ENCODE measurements at places on chromosomes 2 and 18.

DNA sequence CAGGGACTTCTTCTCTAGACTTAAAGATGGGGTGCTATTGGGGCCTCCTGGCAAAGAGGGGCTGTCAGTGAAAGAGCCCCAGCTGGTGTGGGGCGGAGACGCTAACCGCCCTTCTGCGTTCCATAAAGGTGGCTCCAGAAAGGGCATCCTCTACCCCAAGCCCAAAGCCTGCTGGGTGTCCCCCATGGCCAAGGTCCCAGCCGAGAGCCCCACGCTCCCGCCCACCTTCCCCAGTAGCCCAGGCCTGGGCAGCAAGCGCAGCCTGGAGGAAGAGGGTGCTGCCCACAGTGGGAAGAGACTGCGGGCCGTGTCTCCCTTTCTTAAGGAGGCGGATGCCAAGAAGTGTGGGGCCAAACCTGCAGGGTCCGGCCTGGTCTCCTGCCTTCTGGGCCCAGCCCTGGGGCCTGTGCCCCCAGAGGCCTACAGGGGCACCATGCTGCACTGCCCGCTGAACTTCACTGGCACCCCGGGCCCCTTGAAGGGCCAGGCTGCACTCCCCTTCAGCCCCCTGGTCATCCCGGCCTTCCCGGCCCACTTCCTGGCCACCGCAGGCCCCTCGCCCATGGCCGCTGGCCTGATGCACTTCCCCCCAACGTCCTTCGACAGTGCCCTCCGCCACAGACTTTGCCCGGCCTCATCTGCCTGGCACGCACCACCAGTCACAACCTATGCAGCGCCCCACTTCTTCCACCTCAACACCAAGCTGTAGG is 15.2 kb downstream of the ARID5A start:
- DNase-seq: no peak

GRCh38 chr2:172864182-172864581 is 128.5 kb downstream of the RAPGEF4 start:
- DNase-seq: peak; percentile 54

- no peak for DNase-seq
Measured at GRCh38 chr18:10739152-10739551, 213.3 kb downstream of the NAPG start.

GRCh38 chr2:236171181-236171679 is 3.0 kb upstream of the GBX2 start:
- peak; percentile 17 for DNase-seq

GRCh38 chr2:155846259-155846658 is 486.3 kb downstream of the NR4A2 start:
- no peak for DNase-seq

DNA sequence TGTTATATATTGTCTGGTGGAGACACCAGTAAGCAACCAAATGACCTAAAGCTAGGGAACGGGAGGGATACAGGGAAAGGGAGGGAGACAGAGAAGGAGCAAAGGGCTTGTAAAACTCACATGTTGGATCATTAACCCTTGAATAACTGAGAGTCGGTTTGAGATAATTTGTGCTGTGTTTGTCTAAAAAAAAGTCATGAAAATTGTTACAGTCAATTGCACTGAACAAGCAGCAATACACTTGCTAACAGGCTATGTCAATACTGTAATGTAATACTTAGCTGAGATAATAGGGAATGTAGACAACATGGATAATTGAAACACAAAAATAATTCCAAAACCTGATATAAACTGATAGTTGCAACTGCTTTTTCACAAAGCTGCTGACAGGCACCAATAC is 71.3 kb upstream of the ZNF521 start:
- DNase-seq: no peak

- no peak for DNase-seq
Measured at GRCh38 chr2:210895132-210895531, 338.7 kb downstream of the CPS1 start.

- DNase-seq: no peak
Measured at GRCh38 chr2:202574541-202574940, 60.2 kb upstream of the FAM117B start.

GRCh38 chr2:86048888-86049287 is 56.8 kb downstream of the POLR1A start:
- no peak for DNase-seq

GRCh38 chr2:239946562-239946863 is 78.6 kb downstream of the NDUFA10 start:
- DNase-seq: no peak

DNA sequence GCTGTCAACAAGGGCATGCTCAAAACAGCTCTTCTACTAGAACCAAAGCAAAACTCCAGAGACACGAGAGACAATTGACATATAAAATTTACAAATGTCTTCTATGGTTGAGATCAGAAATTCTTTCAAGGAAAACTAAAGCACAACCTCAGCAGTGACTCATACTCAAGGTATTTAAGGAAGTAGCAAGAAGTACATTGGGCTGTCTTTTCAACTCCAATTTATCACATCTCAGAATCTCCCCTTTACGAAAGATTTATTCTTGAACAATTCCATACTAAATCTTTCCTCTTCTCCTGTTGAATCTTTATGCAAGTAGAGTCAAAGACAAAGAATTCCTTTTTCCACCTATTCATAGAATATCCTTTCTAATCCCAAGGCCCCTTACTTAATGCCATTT is 324.0 kb downstream of the IRS1 start:
- peak; percentile 84 for DNase-seq

- no peak for DNase-seq
Measured at GRCh38 chr18:1053331-1054315, 149.0 kb downstream of the ADCYAP1 start.

DNA sequence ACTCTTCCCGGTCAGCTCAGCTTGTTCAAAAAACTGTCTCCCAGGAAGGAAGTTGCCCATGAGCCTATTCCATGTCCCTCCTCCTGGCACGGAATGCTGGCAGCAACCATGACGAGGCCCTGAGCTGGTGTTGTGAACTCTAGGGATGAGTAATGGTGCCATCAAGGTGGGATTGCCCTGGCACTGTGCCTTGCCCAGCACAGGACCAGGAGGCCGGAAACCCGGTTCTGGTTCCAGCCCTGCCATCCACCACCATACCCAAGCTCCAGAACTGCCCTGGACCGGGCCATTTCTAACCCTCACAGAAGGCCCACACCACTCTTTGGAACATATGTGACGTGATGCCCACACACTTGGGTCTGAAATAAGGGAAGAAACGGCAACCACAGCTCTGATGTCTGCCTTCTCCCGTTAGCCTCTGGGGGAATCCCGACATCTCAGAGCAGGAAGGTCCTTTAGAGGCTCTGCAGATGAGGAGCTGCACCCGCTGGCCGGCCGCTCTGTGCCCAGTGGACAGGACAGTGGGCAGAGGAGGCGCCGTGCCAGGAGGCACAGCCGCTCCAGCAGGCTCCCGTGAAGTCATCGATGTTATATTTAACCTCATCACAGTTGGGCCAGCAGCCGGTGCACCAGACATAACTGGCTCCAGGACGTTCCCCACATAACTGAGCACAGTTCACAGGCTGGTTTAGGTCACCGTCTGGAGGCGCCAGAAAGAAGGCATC is 462.1 kb upstream of the ID2 start:
- DNase-seq: no peak

GRCh38 chr2:225270053-225270452 is 129.5 kb upstream of the NYAP2 start:
- no peak for DNase-seq

- DNase-seq: no peak
Measured at GRCh38 chr2:169031202-169031601, at the start of gene ABCB11. TSS of gene ABCB11 (minus strand) at chr2:169031324. CDS start at chr2:169018125, 13,199 bp downstream.

- no peak for DNase-seq
Measured at GRCh38 chr18:45049578-45050319, 369.1 kb downstream of the SETBP1 start.

GRCh38 chr2:46812361-46813019 is 103.1 kb downstream of the MCFD2 start:
- DNase-seq: peak; percentile 98

DNA sequence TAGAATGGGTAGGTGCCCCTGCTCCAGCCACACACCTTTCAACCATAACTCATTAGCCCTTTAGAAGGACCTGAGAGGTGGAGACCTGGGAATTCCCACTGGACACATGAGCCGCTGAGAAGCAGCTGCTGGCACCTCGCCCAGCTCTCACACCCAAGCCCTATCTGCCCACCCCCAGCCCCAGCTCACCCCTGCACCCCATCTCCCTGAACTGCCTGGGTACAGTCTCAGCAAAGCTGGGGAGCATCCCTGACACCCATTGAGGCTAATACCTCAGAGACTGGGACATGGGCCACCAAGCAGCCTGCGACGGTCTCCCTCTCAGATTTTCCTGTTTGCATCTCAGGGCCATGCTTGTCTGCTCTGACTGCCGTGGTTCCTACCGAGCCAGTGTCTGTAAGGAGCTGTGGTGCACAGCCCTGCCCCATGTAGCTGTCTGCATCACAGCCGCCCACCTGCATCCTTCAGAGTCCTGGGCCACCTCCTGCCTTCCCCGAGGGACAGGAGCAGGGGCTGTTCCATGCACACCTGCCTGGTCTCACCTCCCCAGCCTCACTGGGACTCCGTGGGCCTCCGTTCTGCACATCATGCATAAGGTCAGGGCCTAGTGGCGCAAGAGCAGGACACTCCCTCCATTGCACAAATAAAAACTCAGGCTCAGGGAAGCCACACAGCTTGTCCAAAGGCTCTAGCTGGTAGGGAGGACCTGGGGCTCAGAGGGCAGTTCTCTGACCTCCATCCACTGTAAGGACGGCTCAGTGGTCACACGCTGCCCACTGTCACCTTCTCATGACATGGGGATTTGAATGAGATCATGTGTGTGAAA is 90.0 kb downstream of the SEPTIN10 start:
- DNase-seq: no peak

DNA sequence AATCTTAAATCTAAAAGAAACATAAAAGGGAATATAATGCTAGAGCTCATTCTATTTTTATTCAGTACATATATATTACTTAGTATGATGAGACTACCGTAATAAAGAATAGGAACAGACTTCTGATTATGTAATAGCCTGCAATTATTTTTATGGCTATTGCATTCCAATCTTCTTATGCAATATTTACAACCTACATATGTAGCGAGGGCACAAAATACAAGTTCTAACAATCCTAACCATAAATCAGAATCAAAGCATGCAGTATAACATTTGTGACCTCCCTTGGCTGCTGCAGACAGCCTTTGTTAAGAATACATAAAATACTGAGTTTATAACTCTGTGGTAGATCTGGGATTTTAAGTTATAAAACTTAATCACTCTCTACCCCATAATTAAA is 177.6 kb downstream of the BABAM2 start:
- peak; percentile 75 for DNase-seq

DNA sequence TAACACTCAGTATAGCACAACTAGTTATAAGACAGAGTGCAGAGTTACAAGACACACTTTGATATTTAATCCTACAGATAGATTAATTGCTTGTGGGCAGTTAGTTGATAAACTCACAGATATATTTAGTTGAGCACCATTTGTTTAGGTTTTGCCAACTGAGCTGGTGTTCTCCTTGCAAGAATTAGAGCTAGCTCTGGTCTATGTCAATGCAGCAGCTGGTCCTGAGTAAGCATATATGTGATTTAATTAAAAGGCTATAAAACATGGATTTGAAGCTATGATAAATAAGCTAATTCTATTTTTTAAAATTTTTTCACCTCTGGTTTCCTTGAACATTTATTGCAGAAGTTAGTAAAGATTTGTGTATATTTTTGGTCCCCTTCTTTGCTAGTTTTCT is 35.6 kb downstream of the GPD2 start:
- DNase-seq: no peak

- no peak for DNase-seq
Measured at GRCh38 chr2:86580560-86580959, 17.3 kb upstream of the CHMP3 start.

- DNase-seq: no peak
Measured at GRCh38 chr2:100272841-100273329, 49.4 kb downstream of the LONRF2 start.

- DNase-seq: no peak
Measured at GRCh38 chr2:40353231-40353630, 98.7 kb downstream of the SLC8A1 start.

DNA sequence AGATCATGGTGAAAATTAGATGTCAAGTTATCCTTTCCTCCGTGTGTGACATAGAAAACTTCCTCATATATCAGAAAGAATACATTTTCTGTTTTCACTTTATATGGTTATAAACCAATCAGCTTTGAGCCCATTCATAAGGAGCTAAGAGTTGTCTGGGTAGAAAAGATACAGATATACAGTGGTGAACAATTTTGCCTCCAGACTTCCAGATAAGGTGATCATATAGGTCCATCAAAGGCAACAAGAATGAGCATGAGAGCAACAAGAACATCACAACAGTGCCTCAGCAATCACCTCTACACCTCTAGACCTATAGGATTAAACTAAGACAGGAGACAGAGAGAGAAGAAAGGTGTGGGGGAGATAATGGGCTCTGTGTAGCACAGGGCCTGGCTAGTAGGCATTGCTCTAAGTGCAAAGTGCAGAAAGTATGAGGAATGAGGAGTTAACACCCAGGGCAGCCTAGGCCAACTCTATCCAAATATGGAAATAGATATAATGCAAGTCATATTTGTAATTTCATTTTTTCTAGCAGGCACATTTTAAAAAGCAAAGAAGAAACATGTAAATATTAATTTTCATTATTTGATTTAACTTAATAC is 8.3 kb downstream of the TNP1 start:
- no peak for DNase-seq

- DNase-seq: no peak
Measured at GRCh38 chr2:20027260-20027677, 14.8 kb upstream of the MATN3 start.

GRCh38 chr18:46642561-46642960 is 14.5 kb downstream of the LOXHD1 start:
- DNase-seq: no peak

DNA sequence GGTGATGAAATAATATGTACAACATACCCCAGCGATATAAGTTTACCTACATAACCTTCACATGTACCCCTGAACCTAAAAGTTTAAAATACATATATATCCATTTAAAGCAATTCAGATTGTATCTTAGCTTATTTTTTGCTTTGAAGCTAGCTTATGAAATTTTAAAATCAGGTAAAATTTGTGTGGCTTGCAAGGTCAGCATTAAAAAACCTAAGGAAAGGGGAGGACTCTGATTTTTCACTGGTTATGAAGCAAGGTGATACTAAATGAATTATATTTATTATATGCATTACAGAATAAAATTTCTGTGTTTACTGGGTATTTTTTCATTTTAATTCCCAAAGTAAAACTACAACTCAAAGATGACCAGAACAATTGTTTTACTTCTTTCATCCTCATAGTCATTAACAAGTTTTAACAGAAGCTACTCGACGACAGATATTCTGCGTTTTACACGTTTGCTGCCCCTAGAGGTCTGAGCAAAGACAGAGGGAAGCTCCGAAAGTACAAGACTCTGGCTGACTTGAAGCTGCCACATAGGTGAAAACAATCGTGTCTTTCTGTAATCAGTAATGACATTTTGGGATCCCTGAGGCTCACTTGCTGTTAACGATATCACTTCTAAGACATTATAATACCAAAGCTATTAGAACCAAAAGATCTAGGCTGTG is 17.1 kb downstream of the PKP4 start:
- DNase-seq: no peak
